IMR-90 (cell line): ENCODE measurements at places on chromosomes 7 and 10. TPM values are rescaled to one million over a fixed set of nuclear protein-coding genes. Genes with fewer than 3 reads are reported as not detected.

DNA sequence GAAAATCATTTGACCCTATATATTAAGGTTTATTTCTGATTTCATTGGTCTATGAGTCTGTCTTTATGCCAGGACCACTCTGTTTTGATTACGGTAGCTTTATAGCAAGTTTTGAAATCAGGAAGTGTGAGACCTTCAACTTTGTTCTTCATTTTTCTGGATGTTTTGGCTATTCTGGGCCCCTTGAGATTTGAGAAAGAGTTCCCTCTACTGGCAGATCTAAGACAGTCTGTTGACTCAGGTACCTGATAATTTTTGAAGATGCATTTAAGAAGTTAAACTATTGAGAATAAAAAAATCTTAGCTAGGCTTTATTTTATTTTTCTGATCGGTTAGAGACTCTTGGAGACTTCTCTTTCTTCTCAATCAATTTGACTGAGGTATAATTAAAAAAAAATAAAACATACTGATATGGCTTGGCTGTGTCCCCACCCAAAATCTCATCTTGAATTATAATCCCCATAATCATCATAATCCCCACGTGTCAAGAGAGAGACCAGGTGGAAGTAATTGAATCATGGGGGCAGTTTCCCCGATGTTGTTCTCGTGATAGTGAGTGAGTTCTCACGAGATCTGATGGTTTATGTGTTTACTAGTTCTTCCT lies 209.2 kb downstream of the SNX10 start:
- DNase-seq, result peak; percentile 16

Gene AKR1C4
- not detected in 2 replicates for total RNA-seq

GRCh38 chr10:124539935-124540641 lies 78.5 kb downstream of the LHPP start:
- peak; percentile 18 for DNase-seq

DNA sequence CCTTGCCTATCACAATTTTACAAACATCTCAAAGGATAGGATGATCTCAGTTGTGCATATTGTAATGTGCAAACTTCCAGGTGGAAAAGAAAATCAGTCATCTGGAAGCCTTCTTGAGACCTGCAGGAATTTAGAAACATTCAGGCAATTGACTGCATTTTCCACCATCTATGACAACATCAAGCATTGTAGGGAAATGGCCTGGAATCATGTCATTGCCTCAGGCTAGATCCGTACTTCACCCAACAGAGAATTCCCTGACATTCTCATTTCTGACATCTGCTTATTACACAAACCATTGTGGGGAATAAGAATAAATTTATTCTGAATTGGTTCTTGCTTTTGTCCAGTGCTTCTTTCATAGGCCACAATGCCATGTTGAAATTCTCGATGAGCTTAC lies 124.9 kb upstream of the NPVF start:
- no peak for DNase-seq

DNA sequence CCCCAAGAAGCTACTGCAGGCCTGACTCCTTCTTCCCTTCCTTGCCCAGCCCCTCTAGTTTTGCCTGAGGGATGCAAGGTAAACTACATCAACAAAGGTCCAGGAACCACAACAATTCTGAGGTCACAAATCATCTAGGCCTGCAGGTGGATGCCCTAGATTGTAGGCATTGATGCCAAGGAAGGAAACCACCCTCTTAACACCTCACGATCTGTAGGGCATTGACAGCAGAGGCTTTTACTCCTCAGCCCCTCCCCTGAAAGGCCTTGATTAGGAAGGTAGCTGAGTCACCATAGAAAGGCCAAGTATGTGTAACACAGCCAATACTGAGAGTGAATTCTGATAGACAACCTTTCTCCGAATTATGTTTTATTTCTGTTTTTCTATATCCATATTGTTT lies 46.7 kb upstream of the FAM3C start:
- DNase-seq, result no peak

DNA sequence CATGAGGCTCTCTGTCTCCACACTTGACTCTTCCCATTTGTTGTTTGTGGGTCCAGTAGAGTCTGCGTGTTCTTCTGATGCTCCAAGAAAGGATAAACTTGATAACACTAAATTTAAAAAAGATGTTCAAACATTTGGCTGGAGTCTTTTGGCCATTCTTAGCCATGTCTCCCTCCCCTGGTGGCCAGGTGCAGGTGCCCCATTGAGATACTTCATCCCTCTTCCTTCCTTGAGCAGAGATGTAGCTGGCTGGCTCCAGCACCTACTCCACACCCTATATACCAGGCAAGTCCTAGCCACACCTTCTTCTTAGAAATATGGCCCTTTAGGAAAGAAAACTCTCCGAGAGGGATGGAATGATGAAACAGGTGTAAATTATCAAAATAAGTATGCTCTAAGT lies 103.2 kb upstream of the GJD4 start:
- DNase-seq, result no peak

DNA sequence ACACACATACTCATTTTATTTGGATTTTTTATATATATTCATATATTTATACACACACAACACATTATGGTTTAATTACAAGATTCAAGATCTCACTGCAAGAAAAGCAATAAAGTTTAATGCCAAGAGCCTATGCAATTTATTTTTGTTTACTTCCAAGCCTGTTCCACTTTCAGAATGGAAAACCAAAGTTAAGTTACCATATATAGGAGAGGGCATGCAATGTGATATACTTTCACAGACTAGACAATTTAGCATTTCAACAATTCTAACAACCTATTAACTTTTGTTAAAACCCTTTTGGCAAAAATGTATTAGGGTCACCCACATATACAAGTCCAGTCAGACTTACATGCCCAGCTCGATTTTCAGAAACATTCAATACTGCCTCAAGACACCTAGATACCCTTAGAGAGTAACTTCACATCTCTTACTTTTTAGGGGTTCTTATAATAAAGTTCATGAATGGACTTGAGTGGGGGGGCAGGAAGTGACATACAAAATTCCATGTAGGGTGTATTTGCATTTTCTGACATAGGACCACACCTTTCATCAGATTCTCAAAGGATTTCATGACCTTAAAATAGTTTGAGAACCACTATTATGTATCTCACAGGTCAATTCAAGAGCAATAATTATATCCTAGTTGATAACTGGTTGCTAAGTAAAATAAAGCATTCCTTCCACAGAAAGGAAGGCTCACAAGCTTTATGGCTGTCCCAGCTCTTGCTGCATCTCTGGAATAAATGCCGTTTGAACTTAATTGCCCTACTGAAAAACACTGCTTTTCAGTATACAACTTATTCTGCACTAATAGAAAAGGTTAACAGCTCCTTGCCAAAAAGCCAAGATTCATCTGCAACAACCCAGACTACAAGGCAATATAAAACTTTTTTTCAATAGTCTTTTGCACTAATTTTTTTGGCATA lies 2.5 kb downstream of the P4HA1 start:
- DNase-seq, result peak; percentile 19

GRCh38 chr10:61628875-61629513 lies 33.7 kb upstream of the CABCOCO1 start:
- DNase-seq, result peak; percentile 95

DNA sequence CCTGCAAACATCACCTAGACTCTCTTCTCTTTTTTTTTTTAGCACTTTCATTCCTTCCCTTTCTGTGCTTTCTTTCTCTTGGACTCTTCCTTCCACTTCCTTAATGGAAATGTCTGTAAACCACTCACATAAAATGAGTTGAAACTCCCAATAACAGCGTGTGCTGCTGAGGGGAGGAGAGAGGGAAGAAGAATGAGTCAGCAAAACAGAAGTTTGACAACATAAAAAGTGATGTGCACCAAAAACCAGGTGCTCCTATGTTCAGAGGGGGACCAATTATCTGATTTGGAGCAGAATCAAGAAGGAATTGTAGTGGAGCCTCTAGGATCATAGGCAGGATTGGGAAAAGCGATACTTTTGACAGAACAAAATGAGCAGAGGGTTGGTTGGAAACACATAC lies 712.1 kb upstream of the IGFBP3 start:
- DNase-seq, result no peak

DNA sequence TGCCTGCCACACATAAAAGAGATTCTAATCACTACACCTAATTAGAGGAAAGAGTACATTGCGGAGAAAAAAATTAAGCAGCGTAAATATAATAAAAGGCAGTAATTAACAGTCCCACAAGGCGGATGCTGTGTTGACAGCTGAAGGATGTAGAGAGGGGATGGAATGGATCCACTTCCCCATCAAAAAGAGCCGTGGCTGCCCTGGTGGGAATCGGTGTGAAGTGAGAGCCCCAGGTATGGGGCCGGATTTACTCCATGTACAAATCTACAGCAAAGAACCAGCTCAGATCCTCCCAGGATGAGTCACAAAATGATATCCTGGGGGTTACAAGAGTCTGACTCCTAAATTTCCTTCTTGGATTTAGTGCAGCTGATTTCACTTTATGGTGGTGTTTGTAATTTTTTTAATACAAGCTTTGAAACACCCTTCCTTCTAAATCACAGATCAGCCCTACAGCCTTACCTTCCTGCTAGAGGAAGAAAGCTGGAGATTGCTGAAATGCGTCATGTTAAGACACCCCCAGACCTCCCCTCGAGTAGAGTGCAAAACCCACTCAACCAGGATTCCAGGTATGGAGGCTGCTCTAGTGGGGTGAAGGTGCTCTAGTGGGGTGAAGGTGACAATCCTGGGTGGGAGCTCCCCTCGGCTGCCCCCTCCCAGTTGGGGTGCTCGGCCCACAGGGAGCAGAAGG lies 398.4 kb downstream of the PLXNA4 start:
- no peak for DNase-seq

Gene CYP3A7
- not detected in 2 replicates for total RNA-seq

DNA sequence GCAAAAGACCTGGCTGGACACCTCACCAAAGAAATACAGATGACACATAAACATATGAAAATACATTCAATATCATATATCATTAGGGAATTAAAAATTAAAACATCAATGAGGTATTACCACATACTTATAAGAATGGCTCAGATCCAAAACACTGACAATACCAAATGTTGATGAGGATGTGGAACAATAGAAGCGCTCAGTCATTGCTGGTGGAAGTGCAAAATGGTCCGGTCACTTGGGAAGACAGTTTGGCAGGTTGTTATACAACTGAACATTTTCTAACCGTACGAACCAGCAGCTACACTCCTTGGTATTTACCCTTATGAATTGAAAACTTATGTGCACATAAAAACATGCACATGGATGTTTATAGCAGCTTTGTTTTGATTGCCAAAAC lies 38.5 kb downstream of the ZMYND11 start:
- no peak for DNase-seq

GRCh38 chr7:1669064-1669951 lies 769 bp upstream of the ELFN1 start:
- peak; percentile 20 for DNase-seq

- no peak for DNase-seq
Observed at GRCh38 chr10:4708123-4708759, 117.8 kb upstream of the AKR1E2 start.

Gene ITPRID1
- total RNA-seq, result not detected in 2 replicates

Gene JAKMIP3
- total RNA-seq, result under 0.01 TPM in 2 replicates
